ENCODE measurements at places on chromosomes 2 and 18.

- DNase-seq: no peak
These were observed 219.7 kb upstream of the HS6ST1 start for GRCh38 chr2:128538396-128538795.

GRCh38 chr2:26801796-26802195 lies 15.9 kb downstream of the CENPA start:
- DNase-seq: no peak

GRCh38 chr2:63225964-63226686 lies 175.5 kb downstream of the OTX1 start:
- DNase-seq: no peak

- DNase-seq: no peak
These were observed 161.4 kb downstream of the RPIA start for GRCh38 chr2:88852753-88853402.

DNA sequence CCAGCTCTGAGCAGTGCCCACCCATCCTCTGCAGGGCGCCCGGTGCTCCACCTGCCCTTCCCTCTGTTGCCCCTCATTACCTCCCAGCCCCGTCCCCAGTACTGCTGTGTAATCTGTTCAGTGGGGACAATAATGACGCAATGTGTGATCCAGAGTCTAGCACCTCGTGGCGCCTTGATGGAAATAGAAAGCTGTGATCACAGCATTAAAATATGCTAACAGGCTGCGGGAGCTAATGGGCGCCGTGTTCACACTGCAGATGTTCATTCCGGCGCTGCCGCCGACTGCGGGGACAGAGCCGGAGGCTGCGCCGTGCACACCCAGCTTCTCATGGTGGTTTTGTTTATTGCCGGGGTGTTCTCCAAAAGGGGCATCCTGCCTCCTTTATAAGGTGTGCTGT lies 235.2 kb downstream of the LDLRAD4 start:
- no peak for DNase-seq

GRCh38 chr18:75421656-75422055 lies 5.8 kb downstream of the SMIM21 start:
- no peak for DNase-seq

DNA sequence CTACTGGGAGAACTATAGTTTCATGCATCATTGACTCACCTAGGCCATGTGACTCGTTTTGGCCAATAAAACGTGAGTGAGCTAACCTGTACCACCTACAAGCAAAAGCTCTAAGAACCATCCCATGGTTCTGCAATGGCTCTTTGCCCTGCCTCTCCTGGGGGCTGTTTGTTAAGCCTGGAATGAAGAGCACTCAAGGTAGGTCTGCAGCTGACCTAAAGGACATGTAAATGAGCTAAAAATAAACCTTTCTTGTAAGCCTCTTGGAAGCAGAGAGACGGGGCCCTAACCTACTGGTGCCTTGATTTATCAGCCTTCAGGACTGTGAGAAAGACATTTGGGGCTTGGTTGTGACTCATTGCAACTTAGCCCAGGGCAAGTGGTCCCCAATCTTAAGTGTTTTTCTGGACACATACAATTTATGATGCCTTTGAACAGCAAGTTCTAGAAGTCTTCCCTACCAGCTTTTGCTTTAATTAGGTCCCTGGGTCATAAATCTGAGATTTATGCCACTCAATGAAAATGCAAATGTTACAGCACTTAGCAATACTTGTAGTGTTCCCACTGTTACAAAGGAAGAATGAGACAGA lies 107.4 kb downstream of the OSBPL6 start:
- no peak for DNase-seq

DNA sequence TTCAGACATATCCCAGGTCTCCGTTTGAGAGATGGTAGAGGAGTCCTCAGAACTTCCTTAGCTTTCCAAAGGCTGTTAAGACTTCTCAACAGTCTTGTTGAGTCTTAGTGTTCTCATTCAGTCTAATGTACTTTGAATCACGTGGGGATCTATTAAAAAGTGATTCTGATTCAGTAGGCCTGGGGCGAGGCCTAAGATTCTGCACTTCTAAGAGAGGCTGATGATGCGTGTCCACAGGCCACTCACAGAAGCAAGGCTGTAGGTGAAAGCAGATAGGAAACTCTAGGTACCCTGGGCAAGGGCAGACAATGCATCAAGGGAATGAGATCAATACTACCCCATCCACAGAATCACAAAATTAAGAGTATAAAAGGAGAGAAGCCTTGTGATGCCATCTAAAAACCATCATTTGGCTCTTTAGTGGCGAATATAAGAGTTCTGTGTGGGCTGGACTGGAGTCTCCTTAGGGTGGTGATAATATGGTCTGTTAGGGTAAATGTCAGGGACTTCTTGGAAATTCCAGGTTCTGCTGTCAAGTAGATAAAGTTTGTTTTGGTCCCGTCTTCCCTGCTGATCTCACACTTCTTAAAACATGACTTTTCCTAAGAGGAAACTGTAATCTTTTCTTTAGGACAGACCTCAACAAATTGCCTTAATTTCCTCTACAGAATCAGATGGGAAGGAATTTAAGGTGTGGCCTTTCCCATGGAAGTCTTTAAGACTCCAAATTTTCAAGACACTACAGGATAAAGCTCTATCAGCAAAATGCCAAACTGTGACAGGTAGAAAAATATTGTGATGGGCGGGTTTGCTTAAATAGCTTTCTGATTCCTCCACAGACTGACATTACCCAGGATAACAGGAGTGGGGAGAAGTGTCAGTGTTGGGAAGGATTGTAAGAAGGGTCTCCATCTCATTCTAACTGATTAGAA lies 45.7 kb upstream of the NEMP2 start:
- no peak for DNase-seq

GRCh38 chr2:203741566-203741965 lies 35.1 kb downstream of the CD28 start:
- no peak for DNase-seq

- no peak for DNase-seq
These were observed 73.1 kb upstream of the HPCAL1 start for GRCh38 chr2:10229462-10230099.

GRCh38 chr2:20212871-20213503 lies 11.9 kb downstream of the SDC1 start:
- DNase-seq: no peak

GRCh38 chr2:73697606-73698005 lies 39.5 kb downstream of the TPRKB start:
- DNase-seq: no peak

GRCh38 chr2:30666266-30666874 lies 140.9 kb downstream of the CAPN13 start:
- DNase-seq: no peak

DNA sequence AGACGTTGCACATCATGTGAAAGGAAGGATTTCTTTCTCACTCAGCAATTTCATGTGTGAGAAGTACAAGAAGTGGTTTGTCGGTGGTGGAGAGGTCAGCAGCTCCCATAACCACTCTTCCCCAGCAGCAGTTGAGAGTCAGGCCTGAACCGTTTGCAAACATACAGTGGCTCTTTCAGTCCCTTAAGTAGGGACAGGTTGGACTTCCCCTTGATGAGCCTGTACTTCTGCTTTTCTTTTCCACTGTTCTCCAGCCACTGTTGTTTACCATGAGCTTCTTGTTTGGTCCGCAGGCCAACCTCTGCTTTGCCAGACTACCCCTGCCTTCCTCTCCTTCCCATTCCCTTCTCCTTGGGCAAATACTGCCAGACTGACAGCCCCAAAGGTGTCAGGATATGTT lies 391.3 kb upstream of the CELF4 start:
- DNase-seq: no peak

GRCh38 chr2:62284980-62285379 lies 89.1 kb downstream of the B3GNT2 start:
- DNase-seq: no peak

DNA sequence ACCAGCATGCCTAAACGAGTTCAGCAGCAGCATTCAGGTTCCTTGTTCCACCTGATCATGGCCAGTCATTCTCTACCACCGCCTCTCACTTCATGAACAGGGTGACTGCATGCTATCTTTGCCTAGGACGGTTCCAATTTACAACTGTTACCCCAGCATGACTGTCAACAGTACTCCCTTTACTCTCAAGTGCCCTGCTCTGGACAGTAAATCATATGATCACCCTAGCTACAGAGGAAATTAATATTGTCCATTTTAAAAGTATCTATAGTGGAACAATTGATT lies 25.7 kb downstream of the MGAT4A start:
- DNase-seq: no peak

GRCh38 chr2:21748501-21748900 lies 624.7 kb downstream of the TDRD15 start:
- no peak for DNase-seq

DNA sequence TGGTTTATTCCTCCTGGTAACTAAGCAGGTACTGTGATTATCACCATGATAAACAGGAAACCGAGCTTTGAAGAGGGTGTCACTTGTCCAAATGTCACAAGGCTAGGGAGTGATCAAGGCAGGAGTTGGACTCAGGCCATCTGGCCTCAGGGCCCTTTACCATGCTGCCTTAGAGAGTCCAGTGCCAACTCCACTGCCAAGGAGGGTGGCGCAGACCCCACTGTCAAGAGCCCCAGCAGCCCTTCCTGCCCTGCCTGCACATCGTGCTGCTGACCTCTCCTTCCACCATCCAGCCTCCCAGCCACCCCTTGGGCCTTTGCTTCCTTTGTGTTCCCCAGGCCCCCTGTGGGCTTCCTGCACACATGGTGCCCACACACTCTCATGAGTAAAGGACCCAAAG lies 48.3 kb downstream of the TNS1 start:
- no peak for DNase-seq

GRCh38 chr2:30226144-30227032 lies 4.9 kb upstream of the LBH start:
- DNase-seq: no peak

- no peak for DNase-seq
These were observed 54.2 kb upstream of the SEMA4C start for GRCh38 chr2:96923810-96924774.

GRCh38 chr2:239057533-239057932 lies 209.6 kb downstream of the TWIST2 start:
- no peak for DNase-seq

- no peak for DNase-seq
These were observed 57.7 kb downstream of the CD28 start for GRCh38 chr2:203763938-203764664.

DNA sequence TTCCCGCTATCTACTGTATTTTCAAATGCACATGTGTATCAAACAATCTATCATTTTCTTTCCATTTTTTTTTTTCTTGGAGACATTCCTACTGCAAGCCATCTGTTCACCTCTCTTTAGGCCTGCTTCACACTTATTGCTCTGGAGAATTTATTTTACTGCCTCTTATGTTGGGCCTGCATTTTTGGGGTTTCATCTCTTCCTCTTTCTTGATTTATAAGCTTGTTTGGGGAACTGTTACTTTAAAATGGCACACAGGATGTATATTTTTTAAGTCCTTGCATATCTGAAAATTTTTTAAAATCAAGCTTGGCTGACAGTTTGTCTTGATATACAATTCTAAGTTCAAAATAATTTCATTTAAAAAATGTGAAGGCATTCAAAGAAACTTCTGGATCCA lies 3.5 kb upstream of the RAB27B start:
- DNase-seq: no peak

GRCh38 chr18:31819925-31820229 lies 59.2 kb upstream of the SLC25A52 start:
- DNase-seq: no peak

DNA sequence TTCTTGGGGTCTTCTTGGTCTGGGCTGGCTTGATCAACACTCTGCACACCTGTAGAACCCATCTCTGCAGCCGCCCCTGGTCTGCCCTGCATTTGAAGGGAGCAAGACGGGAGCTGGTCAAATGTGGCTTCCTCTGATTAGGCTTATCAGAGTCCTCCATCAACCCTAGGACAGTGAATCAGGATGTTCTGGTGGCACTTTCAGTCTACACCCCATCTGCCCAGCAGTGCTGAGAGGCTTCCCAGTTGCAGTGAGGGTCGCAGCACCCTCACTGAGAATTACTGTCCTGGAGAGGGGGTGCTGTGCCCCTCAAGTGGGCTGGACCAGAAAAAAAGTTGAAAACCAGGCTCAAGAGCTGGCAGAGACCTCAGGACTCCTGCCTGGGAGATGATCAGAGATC lies 152.9 kb downstream of the DYSF start:
- no peak for DNase-seq

- no peak for DNase-seq
These were observed 463.7 kb downstream of the CDH2 start for GRCh38 chr18:27713037-27713737.

GRCh38 chr18:67425672-67426071 lies 90.8 kb downstream of the DSEL start:
- no peak for DNase-seq

- no peak for DNase-seq
These were observed 208.0 kb downstream of the C1D start for GRCh38 chr2:67854798-67855197.

DNA sequence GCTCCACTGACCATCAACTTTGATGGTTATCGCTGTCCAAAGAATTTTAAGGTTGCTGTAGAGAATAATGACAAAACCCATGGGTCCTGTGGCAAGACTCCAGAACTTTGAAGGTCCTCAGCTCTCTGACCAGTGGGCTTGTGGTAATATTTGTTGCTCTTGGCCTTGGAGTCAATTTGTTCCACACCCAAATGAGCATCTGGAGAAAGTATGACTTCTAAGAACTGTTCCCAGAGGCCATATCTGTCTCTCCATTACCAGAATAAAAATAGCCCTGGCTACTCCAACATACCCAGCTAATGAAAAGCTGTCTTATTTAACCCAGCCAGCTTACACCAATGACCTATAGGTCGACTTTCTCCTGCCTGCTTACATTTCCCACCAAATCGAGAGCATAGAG lies 466.4 kb downstream of the MEIS1 start:
- no peak for DNase-seq

- no peak for DNase-seq
These were observed 142.4 kb downstream of the NEDD4L start for GRCh38 chr18:58186258-58186948.

- DNase-seq: no peak
These were observed 67.7 kb downstream of the REL start for GRCh38 chr2:60948926-60949579.

DNA sequence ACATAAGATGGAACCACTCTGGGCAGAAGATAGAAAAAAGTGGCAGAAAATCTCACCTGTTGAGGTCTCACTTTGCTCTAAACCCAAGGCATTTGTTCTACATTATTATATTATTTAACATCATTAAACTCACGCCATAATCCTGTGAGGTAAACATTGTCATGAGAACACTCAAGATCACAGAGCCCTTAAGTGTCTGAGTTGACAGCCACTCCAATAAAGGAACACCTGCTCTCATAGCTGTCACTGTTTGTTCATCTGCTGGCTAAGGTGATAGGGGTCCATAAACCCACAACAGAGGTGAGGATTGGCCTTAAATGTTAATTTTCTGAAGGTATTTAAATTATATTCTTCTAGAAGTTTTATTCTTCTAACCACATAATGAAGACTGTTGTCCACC lies 439.7 kb downstream of the RIT2 start:
- DNase-seq: no peak
